GM04503 (cell line): ENCODE measurements at places on chromosomes 6 and 20.

GRCh38 chr6:82220167-82220566, 27.4 kb downstream of the IBTK start:
- no peak for DNase-seq

GRCh38 chr6:35058865-35059522, 82.1 kb downstream of the TCP11 start:
- DNase-seq: no peak

DNA sequence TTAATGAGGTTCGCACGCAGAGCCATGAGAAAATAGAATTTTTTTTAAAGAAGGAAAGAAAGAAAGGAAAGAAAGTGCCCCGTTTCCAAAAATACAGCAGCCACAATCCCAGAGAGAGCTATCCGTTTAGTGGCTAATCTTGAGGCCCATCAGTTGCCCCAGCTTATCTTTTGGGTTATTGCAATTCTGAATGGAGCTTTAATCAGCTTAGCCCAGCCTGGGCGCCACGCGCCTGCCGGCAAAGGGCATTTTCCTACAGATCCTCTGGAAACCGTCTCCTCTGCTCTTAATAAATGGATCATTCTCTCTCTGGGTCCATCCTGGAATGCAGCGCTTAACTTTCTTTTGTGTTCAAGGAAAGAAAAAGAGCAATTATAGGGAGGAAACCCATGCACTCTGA, 413.3 kb downstream of the MAFB start:
- DNase-seq: no peak

DNA sequence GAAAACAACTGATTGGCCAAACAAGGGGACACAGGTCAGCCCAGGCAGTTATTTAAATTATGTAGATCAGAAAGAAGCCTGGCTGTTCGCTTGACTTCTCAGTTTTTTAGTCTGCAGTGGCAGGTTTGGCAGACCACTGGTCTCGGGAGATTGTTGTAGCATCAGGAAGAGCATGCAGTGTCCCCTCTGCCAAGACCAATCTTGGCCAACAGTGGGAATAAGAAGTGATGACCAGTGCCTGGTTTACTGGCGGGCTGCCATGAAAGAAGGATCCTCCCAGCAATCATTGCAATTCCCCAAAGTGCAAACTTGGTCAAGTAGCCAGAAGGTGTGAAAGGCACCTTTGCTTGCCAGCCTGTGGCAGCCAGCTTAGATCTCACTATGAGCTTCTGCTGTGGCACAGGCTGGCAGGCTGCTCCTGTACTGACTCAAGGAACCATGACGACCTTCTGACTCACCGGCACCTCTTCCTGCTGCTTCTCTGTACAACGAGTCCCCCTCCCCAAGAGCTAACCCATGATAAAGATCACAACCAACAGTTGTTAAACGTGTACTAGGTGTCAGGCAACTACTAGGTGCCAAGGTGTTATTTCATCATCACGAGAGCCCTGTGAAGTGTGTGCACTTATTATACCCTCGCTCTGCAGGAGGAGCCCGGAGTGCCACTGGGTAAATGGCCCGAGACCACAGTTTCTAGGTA, 76.8 kb upstream of the DUSP22 start:
- DNase-seq: no peak

DNA sequence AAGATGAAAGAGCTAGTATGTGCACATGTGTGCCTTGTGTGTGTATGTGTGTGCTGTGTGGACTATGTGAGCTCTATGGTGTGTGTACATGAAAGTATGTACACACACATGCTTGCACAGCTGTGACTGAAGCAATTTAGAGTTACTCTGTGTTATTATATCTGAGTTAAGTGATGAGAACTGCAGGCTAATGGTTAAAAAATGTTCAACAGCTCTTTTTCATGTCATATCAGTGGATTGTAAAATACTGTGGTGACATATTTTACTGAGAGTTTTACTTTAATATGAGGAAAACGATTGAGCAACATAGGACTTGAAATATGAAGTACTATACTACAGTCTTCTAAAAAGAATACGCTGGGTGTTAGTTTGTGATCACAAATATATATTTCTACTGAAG, 195.7 kb upstream of the KCNK16 start:
- no peak for DNase-seq

- DNase-seq: no peak
Observed at GRCh38 chr6:113104541-113104940, 752.6 kb upstream of the MARCKS start.

DNA sequence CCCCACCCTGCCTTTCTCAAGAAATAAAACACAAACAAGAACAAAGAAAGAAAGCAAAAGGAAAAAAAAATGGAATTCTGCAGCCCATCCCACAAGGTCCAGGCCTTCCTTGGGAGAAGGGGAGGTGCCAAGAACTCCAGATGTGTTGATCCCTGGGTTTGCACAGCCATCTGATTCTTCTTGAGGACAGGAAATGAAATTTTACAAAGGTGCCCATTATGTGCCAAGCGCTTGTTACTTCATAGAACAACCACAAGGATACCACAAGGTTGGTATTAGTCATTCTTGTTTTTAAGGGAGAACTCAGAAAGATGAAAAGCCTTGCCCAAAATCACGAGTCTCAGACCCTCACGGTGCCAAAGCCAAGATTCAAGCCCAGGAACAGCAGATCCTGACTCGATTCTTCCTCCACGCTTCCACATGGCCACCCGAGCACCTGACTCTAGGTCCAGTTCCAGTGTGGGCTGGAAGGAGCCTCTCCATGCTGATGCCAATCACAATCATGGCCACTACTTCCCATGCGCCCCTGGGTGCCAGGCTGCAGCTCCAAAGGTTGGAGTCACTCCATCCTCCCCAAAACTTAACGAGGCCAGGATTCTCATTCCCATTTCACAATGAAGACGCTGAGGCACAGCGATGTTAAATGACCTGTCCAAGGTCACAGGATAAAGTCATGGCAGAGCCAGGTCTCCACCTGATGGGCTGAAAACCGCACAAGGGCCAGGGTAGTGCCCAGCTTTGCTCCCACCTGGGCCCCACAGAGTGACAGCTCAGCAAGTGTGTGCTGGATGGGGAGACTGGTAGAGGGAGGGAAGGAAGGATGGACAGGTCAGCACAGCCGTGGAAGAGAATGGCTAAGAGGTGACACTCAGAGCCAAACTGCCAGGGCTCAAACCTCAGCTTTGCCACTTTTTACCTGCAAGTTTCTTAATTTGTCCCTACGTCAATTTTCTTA, 66.7 kb upstream of the TOP1 start:
- no peak for DNase-seq

GRCh38 chr6:75870389-75870788, 121.3 kb downstream of the MYO6 start:
- no peak for DNase-seq

- no peak for DNase-seq
Observed at GRCh38 chr6:133268621-133269020, 27.5 kb downstream of the EYA4 start.

DNA sequence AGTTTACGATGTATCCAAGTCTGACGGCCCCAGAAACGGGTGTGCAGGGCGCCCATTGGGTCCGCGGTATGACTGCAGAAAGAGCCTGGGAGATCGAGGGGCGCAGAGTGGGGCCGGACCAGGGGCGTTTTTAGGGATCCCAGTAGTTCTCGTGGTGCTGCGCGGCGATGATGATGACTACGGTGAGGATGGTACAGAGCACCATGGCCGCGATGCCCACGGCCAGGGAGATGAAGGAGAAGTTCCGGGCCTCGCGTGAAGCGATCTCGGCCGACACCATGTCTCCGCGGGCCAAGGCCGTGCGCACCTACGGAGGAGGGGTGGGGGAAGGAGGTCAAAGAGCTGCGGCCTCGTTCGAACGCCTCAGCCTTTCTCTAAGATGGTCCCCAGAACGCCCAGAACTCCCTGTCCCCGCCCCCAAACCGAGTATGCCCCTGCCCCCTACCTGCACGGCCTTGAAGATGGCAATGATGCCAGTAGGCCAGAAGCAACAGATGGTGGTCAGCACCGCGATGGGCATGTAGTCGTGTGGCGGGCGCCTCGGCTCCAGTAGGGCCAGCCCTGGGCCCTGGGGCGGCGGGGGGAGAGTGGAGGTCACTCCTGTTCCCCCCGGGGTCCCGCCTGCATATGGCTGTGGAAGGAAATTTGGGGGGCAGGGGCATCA, 2.5 kb downstream of the PRRT1 start:
- DNase-seq: no peak

DNA sequence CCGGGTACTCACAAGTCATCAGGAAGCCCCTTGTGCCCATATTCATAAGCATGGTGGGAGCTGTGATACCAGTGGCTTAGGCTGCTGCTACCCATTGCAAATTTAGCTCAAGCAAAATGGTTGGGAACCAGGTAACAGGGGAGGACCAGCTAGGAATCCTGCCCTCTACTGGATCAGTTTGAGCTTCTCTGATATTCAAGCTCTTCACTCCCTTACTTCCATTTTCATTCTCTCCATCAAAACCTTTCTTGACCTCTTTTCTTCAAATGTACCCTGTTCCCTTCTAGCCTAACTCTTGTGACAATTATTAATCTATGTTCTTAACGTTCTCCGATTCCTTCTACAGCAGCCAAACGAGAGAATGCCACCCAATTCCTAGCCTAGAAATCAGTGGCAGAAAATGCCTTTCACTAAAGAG, 9.7 kb downstream of the NOL7 start:
- no peak for DNase-seq

DNA sequence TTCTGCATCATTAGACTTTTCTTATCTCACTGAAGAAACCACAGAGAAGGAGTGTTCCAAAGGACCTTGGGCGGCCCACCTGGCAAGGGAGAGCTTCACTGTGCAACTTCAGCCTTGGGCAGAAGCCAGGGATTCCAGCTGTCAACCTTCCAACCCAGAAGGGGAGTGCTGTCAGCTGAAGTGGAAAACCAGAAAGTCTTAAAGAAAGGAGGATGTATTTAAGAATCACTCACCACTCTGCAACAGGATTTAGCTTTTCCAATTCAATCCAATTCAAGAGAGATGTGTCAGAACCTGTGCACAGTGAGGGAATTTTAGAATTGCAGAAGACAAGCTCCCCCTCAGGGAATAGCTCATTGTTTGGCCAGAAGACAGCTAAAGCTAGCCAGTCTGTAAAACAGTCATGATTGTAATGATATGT, 553.7 kb downstream of the CD83 start:
- DNase-seq: no peak

GRCh38 chr6:62640749-62641148, 354.7 kb upstream of the KHDRBS2 start:
- DNase-seq: no peak

DNA sequence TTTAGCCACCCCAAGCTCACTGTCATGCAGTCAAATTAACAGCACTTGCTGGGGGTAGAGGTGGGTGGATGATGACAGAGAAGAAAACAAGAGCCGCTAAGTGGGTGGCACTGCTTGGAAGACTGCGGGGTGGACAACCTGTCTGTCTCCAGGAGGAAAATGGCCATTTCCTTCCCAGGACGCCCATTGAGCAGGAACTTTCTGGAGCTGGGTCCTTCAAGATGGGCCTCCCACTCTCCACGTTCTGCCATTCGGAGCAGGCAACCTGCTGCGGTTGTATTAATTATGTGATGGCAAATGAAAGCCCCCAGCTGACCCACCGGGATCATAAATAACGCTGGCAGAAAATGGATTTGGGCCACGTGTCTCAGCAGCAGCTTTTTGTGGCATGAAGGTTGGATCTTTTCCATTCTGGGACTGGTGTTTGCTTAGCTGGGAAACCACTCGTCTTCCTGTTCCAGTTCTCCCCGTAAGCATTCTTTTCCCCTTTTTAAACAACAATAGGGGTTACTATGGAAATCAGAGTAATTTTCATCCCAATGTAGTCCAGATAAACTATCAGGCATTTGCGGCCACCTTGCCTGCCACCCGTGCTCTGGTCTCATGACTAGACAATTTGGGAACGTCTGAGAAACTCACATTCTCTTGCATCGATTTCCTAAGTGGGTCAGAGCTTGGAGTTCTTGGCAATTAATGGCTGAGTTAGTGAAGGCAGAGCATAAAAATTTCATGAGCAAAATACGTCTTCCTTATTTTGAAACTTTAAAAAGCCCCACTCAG, 215.5 kb downstream of the ANKRD60 start:
- DNase-seq: no peak

GRCh38 chr20:37670351-37670791, 23.5 kb upstream of the CTNNBL1 start:
- no peak for DNase-seq

- DNase-seq: no peak
Observed at GRCh38 chr6:150744522-150745260, 120.8 kb upstream of the MTHFD1L start.

DNA sequence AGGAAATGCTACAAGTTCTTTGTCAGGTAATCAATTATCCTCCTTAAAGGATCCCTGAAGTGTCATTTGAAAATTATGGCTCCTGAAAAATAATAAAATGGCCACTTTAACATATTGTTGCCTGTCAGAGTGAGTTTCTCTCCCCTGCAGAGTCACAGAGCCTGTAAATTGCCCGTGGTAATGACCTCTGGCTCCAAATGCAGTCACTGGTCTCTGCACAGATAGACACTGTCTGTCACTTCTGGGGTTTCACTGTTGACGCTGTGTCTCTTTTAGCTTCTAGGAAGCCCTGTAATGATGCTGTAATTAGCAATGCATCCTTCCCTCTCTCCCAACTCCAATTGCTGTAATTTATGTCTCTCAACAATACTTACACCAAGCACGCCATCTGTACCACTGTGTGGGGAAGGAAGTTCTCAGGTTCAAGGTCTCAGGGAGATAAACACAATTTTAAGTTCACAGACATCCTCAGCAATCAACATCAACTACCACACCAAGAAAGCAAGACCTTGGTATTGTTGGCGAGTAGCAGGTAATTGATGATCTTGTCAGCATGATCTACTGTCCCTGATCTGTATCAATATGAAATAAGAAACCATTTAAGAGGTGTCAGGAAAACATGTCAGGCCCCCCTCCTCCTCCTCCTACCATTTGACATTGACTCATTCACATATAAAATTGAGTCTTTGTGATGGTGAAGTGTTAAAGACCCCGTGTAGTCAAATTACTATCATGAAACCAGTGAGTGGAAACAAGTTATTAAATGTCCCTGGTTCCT, 91.2 kb upstream of the SULF2 start:
- DNase-seq: no peak

DNA sequence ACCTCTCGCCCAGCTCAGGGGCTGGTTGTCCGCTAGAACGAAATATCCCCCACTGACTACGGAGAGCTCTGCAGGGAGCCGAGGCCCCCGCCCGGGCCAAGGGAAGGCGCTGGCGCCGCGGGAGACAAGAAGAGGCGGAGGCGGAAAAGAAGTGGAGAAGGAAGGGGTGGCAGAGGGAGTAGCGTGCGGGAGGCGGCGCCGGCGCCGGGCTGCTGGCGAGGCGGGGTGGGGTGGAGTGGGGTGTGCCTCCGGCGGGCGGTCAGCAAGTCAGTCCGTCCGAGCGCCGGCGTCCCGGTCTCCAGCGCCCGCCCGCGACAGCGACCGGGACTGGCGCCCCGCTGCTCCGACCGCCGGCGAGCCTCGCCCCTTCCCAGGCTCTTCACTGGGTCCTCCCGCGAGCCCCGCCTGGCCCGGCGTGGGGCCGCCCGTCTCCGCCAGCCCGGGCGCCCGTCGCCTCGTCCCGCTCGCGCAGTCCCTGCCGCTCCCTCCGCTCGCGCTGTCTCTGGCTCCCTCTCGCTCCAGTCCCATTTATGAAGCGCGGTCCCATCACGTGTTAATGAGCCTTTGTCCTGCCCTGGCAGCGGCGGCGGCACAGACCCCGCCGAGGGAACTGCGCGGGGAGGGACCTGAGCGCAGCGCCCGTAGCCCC, at the start of gene CNR1:
Gene CNR1, minus strand, starts transcription at position 504 of the 649 bp plus-strand sequence. CDS start 21,073 bp downstream, outside the sequence.
- no peak for DNase-seq

GRCh38 chr6:5610640-5611039, 349.3 kb downstream of the FARS2 start:
- no peak for DNase-seq

GRCh38 chr6:136568129-136568528, 17.9 kb upstream of the MAP7 start:
- no peak for DNase-seq

GRCh38 chr20:44357555-44358125, 2.1 kb downstream of the HNF4A start:
- no peak for DNase-seq
